Stimulated activated CD8-positive, alpha-beta memory T cell treated with anti-CD3 and anti-CD28 coated beads, Interleukin-7, amount 100 ng/mL, for 1 hour (primary cell): ENCODE measurements at places on chromosomes 12 and 14.

DNA sequence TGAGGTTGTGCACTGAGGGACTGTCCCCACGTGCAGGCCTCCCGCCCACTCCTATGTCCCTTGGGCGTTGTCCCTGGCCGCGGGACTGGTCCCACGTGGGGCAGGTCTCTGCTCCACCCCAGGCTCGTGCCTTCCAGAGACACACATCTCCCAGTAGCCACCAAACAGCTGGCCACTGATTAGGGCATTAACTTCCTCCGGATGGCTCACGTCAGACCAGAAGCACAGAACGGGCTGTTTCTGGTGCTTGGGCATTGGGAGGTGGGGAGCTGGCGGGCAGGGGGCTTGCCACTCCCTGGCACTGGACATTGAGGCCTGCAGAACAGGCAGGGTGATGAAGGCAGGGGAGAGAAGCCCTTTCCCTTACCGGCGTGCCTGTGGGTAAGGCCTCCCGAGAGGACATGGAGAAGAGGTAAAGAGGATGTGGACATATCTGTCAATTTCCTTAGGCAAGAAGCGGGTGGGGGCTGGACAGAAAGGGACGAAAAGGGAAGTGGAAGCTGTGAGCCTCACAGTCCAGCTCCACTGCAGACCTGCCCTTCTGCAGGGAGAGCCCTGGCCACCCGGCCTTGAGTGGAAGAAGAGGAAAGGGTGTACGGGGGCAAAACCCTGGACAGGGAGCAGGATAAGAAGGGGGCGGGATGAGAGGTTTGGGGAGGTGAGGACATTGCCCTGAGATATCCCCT, 101.2 kb downstream of the NINJ2 start:
- no peak for DNase-seq

DNA sequence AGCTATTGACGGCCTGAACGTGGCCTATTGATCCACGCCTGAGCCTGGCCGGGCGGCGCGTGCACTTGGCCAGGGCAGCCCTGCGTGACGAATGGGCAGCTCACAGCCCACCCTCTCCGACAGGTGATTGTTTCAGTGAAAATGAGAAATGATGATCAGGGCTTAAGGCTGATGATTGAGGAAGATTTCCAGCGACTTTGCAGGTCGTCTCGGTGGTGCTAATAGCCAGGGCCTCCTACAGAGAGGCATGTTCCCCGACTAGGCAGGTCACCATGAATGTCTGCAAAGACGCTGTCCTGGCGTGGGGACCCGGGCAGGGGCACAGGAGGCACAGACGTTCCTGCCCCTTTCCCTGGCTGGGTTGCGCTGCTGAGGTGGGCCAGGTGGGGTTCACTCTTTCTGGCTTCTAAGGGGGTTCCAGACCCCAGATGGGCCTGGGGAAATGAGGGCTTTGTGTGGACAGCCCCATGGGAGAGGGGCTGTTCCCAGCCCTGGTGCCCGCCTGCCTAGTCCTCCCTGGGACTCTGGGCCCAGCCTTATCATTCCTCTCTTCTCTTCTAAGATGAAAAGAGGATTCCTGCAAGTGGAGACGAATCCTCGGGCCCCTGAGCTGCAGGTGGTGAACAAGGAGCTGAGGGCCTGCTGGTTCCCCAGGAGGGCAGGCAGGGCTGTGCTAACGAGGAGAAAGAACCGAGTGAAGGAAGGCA, 157.4 kb downstream of the KIF26A start:
- no peak for DNase-seq

- no peak for DNase-seq
These were observed 62.7 kb downstream of the GALNT4 start for GRCh38 chr12:89461649-89462612.

- DNase-seq: no peak
These were observed 208.9 kb downstream of the SYNE2 start for GRCh38 chr14:64061706-64062105.

- DNase-seq: no peak
These were observed 222.7 kb upstream of the SOX5 start for GRCh38 chr12:24172031-24172772.

DNA sequence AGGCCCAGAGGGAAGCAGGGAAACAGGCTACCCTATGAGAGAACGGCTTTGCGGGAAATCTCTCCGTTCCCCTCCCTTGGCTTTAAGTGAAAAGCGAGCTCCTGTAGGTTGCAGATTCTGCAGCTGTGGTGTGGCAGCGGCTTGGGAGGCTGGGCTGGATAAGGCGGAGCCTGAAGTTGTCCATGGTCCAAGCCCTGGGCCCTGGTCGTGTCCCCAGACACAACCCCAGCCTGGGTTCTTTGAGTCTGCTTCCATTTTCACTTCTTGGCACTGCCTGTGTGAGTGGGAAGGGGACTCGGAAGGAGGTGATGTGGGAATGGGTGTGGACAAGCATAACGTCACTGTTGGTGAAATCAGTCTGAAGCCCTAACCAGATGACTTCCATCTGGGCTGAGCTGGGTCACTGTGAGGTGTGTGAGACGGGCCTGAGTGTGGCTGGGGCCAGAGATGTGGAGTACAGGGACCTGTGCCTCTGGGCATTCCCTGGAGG, 43.0 kb upstream of the CTDSP2 start:
- no peak for DNase-seq

GRCh38 chr14:56342494-56342942, 224.3 kb downstream of the PELI2 start:
- no peak for DNase-seq

- no peak for DNase-seq
These were observed 98.7 kb downstream of the DDHD1 start for GRCh38 chr14:53054457-53054856.

GRCh38 chr14:74085047-74085637, 386 bp downstream of the LIN52 start:
- no peak for DNase-seq

DNA sequence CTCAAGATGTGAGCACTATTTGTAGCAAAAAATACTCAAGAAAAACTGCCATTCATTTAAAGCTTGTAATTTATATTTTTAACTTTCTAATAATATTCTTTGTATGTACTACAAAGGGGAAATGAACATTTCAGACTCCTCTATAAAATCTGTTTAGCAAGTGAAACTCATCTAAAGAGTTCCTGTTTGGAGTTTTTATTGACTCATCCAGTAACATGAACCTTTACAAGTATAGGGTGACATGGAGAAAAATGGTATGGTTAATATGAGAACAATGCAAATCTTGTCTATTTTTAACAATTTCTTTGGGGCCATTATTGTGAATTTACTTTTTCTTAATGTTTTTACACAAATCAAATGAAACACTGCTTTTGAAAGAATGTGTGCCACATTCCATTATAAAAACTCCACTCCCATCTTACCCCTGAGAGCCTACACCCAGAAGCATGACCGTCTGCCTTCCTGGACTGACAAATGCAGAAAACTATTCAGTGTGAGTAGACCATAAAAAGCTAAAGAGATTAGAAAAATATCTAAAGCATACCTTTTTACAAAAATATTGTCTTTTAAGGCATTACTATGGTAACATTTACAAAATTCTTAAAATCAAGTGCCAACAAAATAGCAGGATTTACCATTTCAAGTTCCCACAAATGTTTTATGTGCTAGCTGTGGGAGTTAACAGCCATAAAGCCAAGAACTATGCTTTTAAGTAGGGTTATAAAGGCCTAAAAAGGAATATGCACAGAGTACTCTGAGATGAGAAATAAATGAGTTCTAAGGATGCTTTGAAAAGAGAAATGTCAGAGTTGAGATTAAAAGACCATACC, 144.0 kb downstream of the ADAMTS20 start:
- no peak for DNase-seq
